Spleen (tissue), 13 donors: ENCODE measurements at places on chromosomes 3 and 15.

DNA sequence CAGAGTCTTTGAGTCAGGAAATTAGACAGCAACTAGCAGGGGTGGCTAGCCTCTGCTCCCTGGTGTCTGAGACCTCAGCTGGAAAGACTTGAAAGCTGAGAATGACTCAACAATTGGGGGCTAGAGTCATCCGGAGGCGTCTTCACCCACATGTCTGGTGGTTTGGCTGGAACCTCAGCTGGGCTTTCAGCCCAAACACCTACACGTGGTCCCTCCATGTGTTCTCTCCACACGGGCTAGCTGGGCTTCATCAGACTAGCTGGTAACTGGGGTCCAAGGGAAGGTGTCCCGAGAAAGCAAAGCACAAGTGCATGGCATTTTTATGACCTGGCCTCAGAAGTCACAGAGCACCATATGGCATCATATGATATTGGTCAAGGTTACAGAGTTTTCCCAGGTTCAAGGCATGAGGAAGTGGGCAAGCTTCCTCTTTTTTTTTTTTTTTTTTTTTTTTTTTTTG lies 19.9 kb upstream of the ABHD2 start:
- DNase-seq, result no peak

DNA sequence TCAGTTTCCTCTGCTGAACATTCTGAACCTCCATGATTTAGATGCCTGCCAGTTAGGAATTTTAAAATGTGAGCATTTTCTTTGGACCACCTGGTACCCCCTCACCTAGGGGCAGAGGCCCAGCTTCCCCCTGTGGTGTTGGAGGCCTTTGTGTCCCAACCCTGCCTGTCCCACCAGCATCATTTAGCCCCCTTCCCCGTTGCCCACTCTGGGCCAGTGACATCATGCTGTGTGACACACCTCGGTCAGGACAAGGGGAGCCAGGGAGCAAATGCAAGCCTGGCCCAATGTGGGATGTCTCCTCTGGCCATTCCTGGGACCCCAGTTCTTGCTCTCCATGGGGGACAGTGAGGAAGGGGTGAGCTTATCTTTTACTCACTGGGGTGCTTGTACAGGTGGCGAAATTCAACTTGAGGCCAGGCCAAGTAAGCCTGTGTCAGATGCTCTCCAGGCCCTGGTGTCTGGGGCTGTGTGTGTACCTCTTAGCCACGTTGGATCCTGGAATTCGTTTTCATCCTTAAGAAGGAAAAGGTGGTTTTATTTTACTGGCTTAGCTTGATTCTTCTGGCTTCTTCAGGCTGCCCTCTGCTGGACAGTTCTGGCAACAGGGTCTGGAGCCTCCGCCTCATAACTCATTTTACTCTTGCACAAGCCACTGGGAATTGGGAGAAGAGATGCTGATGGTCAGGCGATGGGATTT lies 49.7 kb upstream of the MYZAP start:
- DNase-seq, result no peak

GRCh38 chr3:169931747-169932520 lies 20.6 kb downstream of the SAMD7 start:
- peak; percentile 86 for DNase-seq

GRCh38 chr3:9072667-9073009 lies 109.4 kb upstream of the RAD18 start:
- DNase-seq, result no peak

DNA sequence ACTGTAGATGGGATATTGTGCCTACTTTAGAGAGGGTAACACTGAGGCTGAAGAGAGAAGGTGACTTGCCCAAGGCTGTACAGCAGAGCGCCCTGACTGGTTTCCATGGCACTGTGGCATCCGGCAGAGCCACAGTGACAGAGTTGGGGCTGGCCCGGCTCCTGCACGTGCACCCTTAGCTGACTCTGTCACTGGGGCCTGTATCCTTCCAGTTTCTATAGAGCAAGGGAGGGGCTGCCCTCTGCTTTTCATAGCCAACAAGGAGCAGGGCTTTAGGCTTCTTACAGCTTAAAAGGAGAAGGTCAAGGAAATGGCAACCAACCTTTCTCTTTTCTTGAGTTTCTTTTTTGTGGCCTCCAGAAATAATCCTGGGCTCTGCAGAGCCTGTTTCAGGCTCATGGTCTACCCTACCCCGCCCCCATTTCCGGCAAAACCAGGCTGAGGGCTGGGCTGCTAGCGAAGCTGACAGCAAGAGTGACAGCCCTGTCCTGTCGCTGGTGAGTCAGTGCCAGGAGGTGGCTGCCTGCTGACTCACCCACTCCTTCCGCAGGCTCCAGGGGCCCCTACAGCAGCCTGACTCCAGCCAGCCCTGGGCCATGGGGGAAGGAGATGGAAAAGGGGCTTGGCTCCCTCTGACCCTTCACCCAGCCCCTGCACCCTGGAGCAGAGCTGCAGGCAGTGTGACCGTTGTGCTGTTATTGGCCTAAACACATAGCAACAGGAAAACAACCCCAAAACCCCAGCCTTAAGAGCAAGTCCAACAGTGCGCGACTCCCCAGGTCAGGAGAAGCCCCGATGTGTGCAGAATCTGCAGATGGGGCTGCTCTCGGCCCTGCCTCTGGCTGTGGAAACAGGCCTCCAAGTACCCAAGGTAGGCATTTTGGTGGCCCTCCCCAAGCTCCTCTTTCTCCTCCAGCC lies 29.8 kb downstream of the SLC6A6 start:
- DNase-seq, result peak; percentile 99

GRCh38 chr3:114848082-114848481 lies 299.0 kb downstream of the ZBTB20 start:
- DNase-seq, result no peak

DNA sequence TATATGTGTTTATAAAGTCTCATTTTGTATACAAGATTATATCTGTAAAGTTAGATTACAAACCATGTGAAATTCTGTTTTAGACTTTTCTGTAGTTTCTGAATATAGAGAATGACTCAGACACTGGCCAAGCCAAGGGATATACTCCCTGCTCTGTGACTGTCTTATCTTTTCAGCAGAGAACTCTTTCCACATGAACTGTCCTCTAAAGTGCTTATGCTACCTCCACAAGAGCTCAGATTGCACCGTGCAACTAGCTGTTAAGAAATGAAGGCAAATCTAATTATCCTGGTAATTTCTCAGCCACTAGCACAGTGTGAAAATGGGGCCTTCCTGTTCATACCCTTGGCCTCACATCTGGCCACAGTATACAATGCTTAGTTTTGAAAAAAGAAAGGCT lies 44.3 kb upstream of the CPNE4 start:
- DNase-seq, result no peak

DNA sequence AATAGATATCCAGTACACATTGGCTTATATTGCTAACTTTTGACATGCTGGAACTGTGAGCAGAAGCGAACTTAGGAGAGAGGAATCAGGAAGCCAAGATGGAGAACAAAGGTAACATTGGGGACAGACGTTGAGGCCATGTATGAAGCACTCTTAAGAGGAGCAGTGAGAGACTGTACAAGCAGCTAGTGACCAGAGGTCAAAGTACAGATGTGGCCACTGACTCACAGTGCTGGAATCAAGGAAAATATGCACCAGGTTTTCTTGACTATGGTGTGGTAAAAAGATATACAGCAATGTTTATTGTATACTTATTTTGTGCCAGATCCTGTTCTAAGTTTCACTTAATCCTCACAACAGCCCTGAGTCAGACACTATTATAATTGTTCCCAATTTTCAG lies 2.0 kb upstream of the IL20RB start:
- no peak for DNase-seq

DNA sequence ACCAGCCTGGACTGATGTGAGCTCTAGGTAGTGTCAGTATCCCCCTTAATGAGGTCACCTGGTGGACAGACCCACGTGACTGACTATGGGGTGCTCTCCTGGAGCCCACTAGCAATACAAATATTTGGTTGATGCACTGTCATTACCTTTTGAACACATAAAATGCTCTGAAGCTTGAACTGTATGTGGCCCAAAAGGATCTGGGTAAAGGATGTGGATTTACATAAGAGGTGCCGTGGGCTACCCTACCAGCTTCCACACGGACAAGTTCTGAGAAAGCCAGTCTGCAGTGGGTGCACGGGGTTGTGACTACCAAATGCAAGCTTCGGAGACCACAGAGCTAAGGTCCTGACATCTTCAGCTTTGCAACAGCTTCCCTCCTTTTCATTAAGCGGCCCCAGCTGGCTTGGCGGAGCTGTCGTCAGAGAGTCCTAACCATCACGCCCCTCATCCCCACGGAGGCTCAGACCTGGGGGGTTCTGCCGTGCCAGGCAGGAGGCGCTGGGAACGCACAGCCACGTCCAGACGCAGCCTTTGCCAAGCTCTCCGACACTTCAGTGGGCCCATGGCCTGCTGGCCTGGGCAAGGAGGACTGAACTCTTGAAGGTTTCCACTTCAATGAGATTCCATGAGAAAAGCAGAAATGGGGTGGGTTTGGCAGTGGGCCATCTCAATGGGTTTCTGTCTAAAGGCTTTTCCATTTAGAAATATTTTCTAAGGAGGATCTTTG lies 228.3 kb downstream of the ADAMTS17 start:
- DNase-seq, result peak; percentile 48

GRCh38 chr3:140176526-140176925 lies 241.5 kb downstream of the CLSTN2 start:
- no peak for DNase-seq

- DNase-seq, result peak; percentile 70
Observed at GRCh38 chr15:70186152-70186551, 88.4 kb upstream of the TLE3 start.
